ENCODE measurements at places on chromosomes 2 and 18. TPM values are rescaled to one million over a fixed set of nuclear protein-coding genes. Genes with fewer than 3 reads are reported as not detected.

VSNL1 gene
- not detected for total RNA-seq

CYP26B1 gene
- 23.3 TPM for total RNA-seq

TMEM17 gene
- total RNA-seq = 1.2 TPM

C2orf66 gene
- total RNA-seq = not detected

- no peak for DNase-seq
These were observed 245.2 kb downstream of the CYRIA start for GRCh38 chr2:16420421-16420820.

- DNase-seq = no peak
These were observed 18.4 kb downstream of the RTP5 start for GRCh38 chr2:241887806-241888522.

DNA sequence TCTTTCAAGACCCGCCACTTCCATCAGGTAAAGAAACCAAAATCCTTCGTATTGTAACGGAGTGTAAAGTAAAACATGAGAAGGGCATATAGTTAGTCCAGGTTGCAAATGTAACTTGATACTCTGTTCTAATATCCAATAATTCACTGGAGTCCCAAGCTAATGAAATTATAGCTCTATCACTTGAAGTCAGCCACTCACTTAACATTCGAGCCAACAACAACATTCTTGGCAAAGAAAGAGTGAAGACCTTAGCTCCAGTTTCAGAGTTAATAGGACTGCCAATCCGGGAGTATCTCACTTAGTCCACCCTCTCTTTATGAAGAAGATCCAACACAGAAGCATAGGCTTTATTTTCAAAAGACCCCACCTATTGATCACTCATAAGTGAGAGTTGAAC is 298.0 kb upstream of the SOX11 start:
- DNase-seq = no peak

GRCh38 chr18:31801078-31801477 is 40.4 kb upstream of the SLC25A52 start:
- DNase-seq = no peak
